NCI-H524 (cell line): ENCODE measurements at places on chromosomes 6 and 20.
A peak's percentile ranks its signal among the peaks of the same experiment; 100 is the strongest.

- DNase-seq, result no peak
Observed at GRCh38 chr20:35286077-35286898, 1.7 kb upstream of the EIF6 start.

- DNase-seq, result no peak
Observed at GRCh38 chr6:77482981-77483380, 19.7 kb upstream of the HTR1B start.

DNA sequence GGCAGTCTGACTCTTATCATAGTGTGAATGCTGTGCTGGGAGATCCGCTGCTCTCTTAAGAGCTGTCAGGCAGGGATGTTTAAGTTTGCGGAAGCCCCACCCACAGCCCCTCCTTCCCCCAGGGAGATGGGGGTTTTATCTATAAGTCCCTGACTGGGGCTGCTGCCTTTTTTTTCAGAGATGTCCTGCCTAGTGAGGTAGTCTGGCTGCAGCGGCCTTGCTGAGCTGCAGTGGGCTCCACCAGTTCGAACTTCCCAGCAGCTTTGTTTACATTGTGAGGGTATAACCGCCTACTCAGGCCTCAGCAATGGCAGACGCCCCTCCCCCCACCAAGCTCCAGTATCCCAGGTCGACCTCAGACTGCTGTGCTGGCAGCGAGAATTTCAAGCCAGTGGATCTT is 75.7 kb upstream of the UST start:
- DNase-seq, result no peak

GRCh38 chr6:71385111-71385822 is 96.7 kb downstream of the OGFRL1 start:
- DNase-seq, result no peak

- DNase-seq, result no peak
Observed at GRCh38 chr6:133743621-133744020, 145.3 kb upstream of the TCF21 start.

GRCh38 chr20:5809495-5809894 is 59.3 kb downstream of the SHLD1 start:
- DNase-seq, result no peak

- no peak for DNase-seq
Observed at GRCh38 chr6:84801250-84801649, 36.9 kb upstream of the TBX18 start.

GRCh38 chr20:39473536-39473935 is 511.4 kb downstream of the DHX35 start:
- DNase-seq, result no peak

- DNase-seq, result no peak
Observed at GRCh38 chr6:69044534-69044933, 409.5 kb downstream of the ADGRB3 start.

GRCh38 chr6:105291525-105291924 is 111.4 kb downstream of the PREP start:
- DNase-seq, result no peak

DNA sequence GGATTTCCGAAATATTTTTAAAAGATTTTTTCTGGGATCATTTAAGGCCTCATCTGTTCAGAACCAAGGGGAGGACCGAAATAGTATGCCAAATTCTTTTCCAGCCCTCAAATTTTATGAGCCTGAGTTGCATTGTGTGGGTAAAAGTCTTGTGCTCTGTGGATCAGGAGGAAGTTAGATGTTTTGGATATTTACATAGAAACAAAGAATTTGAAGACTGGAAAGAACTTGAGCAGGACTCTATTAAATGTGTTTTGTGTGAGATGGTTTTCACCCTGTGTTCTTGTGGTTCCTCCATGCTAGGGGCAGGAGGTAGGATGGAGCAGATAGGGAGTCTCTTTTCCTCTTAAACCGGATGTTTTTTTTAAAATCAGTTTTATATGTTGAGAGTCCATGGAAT is 329.1 kb downstream of the LAMA2 start:
- DNase-seq, result no peak

- DNase-seq, result no peak
Observed at GRCh38 chr6:70673054-70673453, 5.4 kb downstream of the SMAP1 start.

- DNase-seq, result no peak
Observed at GRCh38 chr6:7145885-7146828, 38.4 kb downstream of the RREB1 start.

DNA sequence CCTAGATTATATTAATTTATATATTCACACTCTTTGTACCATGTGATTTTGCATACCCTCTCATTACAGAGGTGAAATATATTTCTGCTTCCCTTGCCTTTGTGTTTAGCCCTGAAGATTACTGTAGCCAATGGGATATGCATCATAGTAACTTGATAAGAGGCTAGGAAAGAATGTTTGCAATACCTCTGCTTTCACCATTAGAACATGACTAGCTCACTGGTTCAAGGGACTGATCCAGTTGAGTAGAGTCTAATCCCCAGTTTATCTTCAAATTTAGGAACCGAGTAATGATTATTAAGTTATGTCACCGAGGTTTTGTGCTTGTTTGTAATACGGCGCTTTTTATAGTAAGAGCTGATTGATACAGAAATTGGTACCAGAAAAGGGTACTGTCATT is 552.6 kb upstream of the GJE1 start:
- DNase-seq, result no peak

DNA sequence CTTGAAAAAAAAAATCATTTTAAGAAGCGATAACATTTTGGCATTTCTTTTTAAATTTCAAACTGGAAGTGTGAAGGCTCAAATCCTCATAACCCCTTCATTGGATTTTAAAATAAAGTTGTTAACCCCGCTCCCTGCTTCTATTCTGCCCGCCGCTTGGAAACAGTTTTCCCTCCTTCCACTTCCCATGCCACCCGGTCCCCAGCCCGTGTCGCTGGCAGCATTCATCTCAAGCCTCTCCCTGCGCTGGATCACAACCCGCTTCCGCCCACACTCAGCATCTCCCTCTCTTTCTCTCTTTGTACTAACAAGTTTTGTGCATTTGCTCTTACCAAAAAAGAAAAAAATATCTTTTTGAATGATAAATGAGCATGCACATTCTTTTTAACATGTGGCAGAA is 15.4 kb upstream of the PDE10A start:
- no peak for DNase-seq

DNA sequence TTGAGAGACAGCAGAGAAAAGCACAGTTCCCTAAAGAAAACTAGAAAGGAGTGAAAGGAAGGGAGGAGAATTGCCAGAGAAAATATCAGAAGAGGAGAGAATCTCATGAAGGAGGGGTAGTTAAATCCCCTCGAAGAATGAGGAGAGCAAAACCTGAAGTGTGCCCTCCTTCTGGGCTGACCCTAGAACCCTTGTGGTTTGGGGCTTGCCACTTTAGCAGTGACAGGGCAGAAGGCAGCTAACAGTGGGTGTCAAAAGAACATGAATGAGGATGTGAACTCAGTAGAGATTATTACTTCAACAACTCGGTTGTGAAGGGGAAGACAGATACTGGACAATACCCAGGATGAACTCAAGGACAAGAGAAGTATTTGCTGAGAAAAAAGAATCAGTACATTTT is 73.6 kb downstream of the RALGAPA2 start:
- DNase-seq, result no peak

GRCh38 chr6:80357674-80358073 is 251.2 kb downstream of the BCKDHB start:
- no peak for DNase-seq

GRCh38 chr6:109441069-109441816 is 719 bp downstream of the SMPD2 start:
- peak; percentile 59 for DNase-seq

DNA sequence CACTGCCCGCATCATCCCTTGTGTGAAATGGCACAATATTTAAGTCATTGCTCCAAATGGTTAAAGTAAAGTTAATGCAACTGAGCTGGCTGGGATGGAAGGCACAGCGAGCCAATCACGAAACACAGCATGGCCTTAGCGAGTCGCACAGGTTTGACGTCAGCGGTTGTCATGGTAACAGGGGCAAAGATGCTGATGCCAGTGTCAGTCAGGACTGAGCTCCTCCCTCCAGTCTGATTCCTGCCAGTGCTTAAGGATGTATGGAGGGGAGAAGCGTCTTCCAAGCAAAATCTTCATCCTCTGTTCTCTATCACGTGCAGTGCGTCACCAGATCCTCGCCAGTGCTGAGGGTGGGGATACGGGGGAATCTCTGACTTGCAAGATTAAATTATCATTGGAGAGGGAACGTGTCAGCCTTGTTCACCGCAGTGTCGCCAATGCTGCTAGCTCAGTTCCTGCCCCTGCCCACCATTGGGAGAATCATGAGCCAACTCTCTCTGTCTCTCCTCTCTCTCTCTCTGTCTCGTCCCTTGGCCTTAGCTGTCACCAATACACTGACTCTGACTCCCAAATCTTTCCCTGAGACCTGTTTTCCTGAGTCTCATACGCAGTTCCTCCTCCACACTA is 24.5 kb downstream of the TSPYL4 start:
- no peak for DNase-seq

GRCh38 chr6:41049521-41049920 is 3.5 kb upstream of the APOBEC2 start:
- no peak for DNase-seq

GRCh38 chr6:1678201-1678600 is 68.5 kb downstream of the FOXC1 start:
- peak; percentile 23 for DNase-seq

DNA sequence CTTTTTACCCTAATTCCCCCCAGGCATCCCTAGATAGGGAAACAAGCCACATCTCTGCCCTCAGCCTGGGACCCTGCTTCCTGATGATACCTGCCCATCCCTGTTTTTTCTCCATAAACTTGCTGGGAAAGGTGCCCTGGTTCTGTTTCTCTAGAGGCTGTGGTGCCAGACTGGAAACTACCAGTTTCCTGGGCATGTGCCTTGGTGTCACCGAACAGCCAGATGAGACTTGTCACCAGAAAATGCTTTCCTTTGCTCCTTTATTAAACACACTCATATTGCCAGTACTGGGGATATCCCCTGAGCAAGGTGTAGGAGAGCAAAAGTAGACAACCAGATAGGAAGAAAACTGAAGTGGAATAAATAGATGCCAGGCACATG is 16.8 kb downstream of the SRSF3 start:
- no peak for DNase-seq

GRCh38 chr20:11159728-11160127 is 485.9 kb upstream of the JAG1 start:
- no peak for DNase-seq

DNA sequence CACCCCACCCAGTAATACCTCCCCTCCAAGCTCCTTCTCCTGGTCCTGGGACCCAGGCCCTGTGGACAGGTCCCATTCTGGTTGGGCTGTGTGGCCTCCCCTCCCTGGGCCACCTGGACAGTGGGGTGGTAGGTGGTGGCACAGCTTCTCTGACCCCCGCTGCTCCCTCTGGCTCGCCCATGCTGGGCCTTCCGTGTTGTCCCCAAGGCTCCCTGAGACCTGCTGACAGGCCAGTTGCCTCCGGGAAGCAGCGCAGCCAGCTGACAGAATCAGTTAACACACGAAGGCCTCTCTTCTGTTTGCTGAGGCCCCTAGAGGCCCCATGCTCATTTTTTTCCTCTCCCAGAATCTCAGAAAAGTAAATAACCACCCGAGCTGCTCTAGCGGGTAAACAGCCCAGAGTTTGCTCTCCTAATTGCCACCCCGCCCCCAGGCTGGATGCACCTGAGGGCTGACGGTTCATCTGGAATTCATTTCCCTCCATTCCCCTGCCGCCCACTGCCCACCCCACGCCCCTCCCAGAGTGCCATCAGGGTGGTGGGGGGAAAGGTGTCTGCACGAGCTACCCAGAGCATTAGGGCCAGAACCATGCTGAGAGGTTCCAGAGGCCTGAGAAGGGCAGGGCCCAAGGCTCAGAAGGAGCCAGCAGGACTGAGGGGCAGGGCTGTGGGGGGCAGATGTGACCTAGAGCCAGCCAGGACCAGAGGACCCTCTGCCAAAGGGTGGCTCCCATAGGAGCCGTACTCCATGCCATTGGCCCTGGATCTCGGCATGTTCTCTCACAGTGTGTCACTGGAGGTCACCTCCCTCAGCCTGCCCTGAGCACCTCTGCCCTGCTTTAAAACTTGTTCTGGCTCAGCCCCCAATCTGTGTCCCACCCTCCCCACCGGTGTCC is 157.5 kb downstream of the GRM4 start:
- peak; percentile 21 for DNase-seq

DNA sequence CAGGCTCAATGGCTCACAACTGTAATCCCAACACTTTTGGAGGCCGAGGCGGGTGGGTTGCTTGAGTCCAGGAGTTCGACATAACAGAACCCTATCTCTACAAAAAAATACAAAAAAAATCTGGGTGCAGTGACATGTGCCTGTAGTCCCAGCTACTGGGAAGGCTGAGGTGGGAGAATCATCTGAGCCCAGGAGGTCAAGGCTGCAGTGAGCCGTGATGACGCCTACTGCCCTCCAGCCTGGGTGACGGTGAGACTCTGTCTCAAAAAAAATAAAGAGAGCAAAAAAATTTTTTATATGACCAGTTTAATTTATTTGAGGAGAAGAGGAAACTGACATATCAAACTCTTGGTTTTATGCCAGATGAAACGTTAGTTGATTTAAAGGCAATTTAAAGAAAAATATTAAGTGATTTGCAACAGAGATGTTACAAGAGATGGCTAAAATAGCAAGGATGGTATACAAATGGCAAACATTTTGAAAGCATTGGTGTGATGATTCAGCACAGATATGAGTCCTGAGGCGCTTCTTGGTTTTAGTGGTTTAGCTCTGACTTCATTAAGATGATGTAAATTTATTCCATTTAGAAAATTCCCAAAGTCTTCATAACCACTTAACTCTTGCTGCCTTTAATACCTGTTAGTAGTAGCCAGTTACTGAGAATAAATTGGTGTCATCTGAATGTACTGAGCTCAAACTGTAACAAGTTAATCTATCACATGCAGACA is 17.7 kb downstream of the GTF2H5 start:
- no peak for DNase-seq

DNA sequence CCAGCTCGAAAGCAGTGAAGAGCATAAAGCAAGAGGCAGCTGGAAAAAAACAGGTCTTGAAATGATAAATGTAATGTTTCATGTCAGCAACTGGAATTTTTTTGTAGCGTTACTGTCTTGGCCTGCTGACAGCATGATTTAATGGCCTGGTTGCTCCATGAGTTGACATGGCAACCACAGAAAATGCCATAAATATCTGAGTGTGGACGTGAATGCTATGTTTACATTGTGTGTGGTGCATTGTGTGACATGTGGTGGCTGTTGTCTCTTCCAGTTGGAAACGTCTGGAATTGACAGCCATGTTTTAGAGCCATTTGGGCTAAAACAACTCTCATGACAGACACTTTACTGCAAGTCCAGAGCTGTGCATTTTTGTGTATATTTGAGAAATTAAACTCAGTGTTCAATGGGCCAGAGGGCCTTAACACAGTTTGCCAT is 170.0 kb downstream of the FOXA2 start:
- DNase-seq, result no peak

DNA sequence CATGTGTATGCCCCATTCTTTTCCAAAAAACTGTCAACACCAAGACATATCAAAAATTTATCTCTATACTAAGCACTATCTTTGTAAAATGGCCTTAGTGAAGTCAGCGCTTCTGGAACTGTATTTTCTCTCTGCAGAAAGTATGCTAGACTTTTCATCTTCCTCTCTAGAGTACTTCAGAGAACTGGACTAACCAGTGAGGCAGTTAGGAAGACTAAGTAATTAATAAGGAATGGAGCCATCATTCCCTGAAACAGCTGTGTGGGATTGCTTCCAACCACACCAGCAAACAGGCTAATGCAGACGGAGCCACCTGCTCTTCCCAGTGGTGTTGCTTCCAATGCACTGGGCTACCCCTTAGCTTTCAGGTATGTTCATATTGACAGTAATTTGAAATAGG is 169.1 kb upstream of the FUT9 start:
- peak; percentile 27 for DNase-seq
